Chondrocyte (in vitro differentiated cells): ENCODE measurements at places on chromosomes 11 and 22. TPM values are rescaled to one million over a fixed set of nuclear protein-coding genes. Genes with fewer than 3 reads are reported as not detected.

- H3K4me3 ChIP-seq: no peak overlapping the region
- H3K27me3 ChIP-seq: peaks cover 15% of the 10 kb centered on the region
- DNase-seq: no peak
Measured at GRCh38 chr11:26551186-26551801, 20.8 kb downstream of the MUC15 start.

DNA sequence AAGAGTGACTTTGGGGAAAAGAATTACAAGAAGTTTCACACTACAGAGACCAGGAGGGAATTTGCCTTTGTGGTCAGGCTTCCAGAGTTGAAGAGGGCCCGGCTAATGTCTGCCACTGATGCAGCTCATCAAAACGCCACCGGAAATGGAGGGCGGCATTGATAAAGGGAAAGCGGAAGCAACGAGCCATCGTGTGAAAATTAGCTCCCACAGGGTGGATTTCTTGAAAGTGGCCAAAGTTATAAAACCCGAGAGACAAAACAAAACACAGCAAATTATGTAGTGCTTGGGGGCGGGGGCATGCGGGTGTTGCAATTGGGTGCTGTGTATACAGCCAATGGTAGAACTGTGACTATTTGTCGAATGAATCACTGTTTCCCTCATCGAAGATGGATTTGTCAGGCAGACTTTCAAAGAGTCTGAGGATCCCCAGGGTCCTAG is 113.0 kb downstream of the ADAMTS15 start:
- H3K36me3 ChIP-seq: peaks cover 2% of the 10 kb centered on the region
- no peak for DNase-seq
- H3K4me1 ChIP-seq: peaks cover 23% of the 10 kb centered on the region
- H3K27ac ChIP-seq: peak overlapping the region; percentile 79
- H3K4me3 ChIP-seq: no peak overlapping the region
- no peaks in the 10 kb centered on the region for H3K27me3 ChIP-seq

- no peak overlapping the region for H3K27ac ChIP-seq
- no peaks in the 10 kb centered on the region for H3K27me3 ChIP-seq
- H3K4me3 ChIP-seq: peak overlapping the region; percentile 87
- peaks cover 5% of the 10 kb centered on the region for H3K36me3 ChIP-seq
- no peak for DNase-seq
Measured at GRCh38 chr11:12007230-12007593, 1.2 kb downstream of the DKK3 start.

DNA sequence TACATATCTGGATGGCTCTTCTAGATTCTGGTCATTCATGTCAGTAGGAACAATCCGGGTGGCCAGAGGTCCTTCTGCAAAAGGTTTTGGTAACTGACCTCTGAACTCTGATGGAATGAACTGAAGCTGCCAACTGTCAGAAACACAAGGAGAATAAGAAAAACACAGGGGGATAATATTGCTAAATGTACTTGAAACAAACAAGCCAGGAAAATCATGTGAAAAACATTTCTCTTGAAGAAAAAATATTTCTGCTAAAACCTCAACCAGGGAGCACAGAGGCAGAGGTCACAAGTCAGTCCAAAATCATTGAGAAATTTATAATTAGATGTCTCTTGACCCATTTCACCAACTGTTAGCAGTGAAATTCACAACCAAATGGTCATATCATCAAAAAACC is 35.2 kb downstream of the ALG9 start:
- H3K36me3 ChIP-seq: peaks cover 17% of the 10 kb centered on the region
- H3K27me3 ChIP-seq: no peaks in the 10 kb centered on the region
- peaks cover 8% of the 10 kb centered on the region for H3K4me1 ChIP-seq
- no peak overlapping the region for H3K27ac ChIP-seq
- DNase-seq: no peak

GRCh38 chr11:101158119-101158518 is 28.5 kb upstream of the PGR start:
- no peak for DNase-seq
- peaks cover 11% of the 10 kb centered on the region for H3K27me3 ChIP-seq
- no peak overlapping the region for H3K27ac ChIP-seq
- H3K4me3 ChIP-seq: no peak overlapping the region
- no peaks in the 10 kb centered on the region for H3K4me1 ChIP-seq
- no peaks in the 10 kb centered on the region for H3K36me3 ChIP-seq

DNA sequence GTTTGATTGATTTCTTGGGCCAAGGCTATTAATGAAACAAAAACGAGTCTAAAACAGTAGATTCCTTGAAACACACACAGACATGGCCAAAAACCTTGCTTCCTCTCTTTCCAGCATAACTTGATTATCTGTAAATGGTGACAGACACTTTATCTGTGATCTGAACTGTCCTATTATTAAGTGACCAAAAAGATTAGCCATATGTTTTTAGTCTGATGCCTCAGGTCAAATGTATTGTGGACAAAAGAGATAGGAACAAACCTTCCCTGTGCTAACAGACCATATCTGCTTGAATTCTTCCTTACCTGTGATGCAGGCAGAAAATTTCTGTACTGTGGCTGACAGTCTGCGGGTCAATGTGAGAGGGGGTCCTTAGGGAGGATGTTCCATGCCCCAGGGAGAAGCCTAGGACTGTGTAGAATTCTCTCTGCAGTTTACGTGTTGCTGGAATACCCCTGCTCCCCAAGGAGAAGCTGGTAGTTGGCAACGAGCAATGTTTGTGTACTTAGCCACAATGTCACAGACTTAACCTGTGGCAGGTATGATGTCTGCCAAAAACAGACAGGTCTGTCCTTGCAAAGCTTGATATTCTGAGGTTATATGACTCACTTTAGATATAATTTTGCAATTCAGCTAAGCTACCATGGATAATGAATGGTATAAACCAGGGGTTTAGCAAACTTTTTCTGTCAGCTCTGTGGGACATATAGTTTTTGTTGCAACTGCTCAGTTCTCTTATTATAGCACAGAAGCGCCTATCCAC is 31.2 kb downstream of the C11orf71 start:
- no peaks in the 10 kb centered on the region for H3K36me3 ChIP-seq
- H3K4me3 ChIP-seq: no peak overlapping the region
- peaks cover 27% of the 10 kb centered on the region for H3K4me1 ChIP-seq
- no peak for DNase-seq
- no peaks in the 10 kb centered on the region for H3K27me3 ChIP-seq

DNA sequence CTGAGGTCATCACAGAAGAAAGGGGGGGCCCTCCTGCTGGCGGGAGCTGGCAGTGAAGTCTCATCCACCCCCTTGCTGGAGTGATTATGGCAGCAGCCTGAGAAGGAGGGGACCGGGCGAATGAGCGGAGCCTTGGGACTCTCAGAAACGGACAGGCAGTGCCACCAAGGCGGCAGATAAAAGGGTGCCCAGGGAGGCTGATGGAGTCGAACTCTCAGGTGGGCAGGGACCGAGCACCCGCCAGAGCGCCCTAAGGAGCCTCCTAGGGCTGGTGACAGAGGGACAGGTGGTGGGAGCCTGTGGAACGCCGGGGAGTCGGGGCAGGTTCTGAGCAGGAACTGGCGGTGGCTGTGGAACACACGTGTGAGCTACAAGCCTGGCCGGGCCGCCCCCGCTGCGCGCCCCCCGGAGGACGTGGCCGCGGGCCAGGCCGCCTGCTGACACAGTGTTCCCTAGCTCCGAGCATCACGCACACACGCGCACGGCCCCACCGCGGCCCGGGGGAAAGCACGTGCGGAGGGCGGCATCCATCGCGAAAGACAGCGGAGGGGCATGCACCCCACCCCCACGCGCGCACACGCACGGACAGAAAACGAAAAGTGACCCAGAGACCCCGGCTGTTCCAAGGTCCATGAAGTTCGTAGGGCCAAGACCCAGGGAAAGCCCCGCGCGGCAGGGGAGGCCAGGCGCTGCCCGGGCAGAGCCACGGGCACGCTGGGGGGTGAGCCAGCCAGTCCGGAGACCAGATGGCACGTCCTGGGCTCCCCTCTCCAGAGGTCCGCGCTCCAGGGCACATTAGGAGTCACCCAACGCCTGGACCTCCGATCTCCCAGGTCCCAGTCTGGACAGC is 1.0 kb downstream of the VWCE start:
- peak overlapping the region; percentile 74 for H3K4me3 ChIP-seq
- H3K27ac ChIP-seq: peak overlapping the region; percentile 70
- H3K36me3 ChIP-seq: peaks cover 13% of the 10 kb centered on the region

The OR52J3 gene
- not detected in 3 replicates for total RNA-seq
